ENCODE measurements at places on chromosomes 2 and 18.

DNA sequence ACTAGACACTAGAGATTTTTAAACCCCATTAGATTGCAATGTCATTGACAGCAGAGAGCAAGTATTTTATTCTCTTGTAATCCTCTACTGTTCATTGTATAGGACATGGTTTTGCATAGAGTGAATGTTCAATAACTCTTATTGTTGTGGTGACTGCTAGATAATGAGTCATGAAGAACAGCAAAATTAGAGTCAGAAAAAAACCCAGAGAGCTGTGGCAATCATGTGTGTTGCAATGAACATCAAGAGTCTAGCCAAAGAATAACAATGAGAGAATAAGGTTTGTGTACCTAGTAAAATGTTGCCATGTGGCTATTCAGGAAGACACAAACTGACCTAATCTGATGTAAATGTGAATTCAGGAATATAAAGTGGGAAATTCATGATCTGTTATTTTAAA, 684.0 kb downstream of the DSC3 start:
- DNase-seq, result peak; percentile 31

DNA sequence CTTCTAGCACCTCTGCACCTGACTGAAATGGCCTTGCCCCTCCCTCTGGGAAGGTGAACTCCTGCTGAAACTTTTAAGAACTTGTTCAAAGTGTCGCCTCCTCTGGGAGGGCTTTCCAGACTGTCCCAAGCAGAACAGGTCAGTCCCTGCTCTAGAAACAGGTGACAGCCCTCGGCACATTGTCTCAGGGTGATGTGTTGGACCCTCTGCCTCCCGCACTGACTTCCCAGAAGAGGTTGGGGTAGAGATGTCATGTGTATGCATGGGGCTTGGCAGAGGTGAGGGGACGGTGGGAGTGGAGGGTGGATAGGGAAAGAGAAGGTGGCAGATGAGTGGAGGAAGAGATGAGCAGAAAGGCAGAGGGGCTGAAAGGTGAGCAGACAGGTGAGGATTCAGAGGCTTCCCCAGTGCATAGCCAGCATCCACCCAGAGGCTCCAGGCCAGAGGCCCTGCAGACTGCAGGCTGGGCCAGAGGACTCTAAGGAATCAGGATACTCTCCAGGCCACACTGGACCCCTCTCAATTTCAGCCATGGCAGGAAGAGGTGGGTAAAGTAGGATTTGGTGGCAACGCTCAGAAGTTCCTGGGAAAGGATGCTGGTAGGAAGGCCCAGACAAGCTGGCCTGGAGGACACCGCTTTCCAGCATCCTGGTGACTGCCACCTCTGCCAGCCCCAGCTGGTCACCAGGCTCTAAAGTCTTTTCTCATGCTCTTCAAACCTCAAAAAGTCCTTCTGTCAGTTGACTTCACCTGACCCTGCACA, 24.8 kb upstream of the TNS1 start:
- no peak for DNase-seq

- DNase-seq, result no peak
Measured at GRCh38 chr2:62263076-62263715, 67.3 kb downstream of the B3GNT2 start.

DNA sequence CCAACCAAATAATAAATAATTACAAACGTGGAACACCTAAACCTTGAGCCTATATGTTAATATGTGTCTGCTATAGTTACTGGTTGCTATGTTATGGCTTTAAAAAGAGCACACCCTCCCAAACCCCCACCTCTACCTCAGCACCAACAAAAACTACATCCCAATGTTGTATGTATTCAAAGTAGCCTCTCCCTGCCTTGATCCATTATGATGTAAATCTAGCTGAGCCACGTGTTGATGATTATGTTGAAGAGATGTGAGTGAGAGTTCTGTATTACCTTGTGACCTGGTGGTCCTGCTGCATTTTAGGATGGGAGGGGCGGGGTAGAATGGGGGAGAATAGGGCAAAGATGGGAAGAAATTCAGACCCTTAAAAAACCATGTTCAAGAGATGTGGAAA, 4.8 kb downstream of the MFSD6 start:
- no peak for DNase-seq

GRCh38 chr2:42809819-42810120, 17.4 kb upstream of the HAAO start:
- DNase-seq, result peak; percentile 88

DNA sequence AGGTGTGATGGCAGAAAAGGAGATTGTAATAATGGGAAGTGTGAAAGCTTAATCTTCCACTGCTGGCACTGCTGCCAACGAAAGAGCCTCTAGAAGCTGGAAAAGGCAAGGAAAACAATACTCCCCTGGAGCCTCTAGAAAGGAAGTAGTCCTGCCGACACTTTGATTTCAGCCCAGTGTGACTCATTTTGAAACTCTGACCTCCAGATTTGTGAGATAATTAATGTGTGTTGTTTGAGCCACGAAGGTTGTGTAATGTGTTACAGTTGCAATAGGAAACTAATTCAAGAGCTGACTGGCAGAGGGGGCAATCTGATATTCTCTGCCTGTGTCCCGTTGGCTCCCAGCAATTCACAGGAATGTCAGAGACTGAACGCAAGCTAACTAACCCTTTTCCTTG, 219.2 kb upstream of the UBE2E3 start:
- DNase-seq, result no peak

DNA sequence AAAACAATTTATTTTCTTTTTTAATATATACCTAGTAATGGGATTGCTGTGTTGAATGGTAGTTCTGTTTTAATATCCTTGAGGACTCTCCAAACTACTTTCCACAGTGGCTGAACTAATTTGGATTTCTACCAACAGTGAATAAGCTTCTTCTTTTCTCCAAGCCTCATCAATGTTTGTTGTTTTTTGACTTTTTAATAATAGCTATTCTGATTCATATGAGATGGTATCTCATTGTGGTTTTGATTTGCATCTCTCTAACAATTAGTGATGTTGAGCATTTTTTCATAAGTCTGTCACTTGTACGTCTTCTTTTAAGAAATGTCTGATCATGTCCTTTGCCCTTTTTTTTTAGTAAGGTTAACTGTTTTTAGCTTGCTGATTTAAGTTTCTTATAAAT, 863.3 kb downstream of the CNTNAP5 start:
- no peak for DNase-seq

GRCh38 chr2:128263902-128264331, 54.8 kb downstream of the HS6ST1 start:
- DNase-seq, result no peak

DNA sequence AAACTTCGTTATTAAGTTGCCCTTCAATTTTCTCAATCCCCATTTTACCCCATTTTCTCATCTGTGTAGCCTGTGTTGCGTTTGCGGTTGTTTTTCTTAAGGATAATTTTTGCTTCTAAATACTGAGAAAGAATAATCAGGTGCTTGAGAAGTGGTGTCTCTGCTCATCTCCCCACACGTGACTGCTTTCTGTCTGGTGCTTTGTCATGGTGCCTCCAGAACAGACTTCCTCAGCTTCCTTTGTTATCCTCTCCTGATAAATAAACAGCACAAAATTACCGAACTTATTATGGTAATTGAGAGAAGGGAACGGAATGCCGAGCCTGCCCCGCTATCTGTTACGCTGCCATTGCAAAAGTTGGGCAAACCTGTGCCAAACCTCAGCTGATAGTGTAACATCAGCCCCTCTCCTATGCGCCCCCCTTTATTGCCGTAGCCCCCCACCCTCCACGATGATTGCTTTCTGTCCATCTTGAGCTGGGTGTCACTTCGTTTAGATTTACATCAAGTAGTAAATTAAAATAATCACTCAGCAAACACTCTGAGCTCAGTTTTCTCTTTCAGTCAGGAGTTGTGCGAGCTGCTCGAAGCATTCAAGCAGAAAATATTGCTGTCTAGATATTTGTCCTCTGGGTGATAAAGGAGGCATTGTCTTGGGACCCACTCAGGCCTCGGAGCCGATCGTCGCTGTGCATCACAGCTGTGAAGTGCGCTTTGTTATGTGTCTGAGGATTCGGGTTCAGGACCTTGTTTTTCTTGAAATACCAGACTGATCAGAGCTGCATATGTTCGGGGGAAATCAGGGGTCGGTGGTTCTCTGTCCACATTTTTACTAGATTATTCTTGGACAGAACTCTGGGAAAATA, 1008.5 kb upstream of the FANCL start:
- DNase-seq, result peak; percentile 70

DNA sequence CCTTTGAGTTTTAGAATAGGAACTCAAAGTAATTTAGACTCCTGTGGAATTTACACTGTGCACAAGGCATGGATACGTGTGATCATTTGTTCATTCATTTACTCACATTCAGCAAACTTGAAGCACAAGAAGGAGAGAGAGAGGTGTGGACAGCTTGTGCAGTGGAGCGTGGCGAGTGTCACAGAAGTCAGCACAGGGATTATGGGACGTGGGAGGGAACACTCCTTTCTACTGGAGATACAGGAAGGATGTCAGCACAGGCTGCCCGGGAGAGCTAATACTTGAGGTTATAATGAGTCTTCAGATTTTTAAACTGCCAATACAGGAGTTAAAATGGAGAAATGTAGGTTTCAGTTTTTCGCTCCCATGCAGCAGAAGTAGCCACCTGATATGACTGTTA, 7.0 kb downstream of the FAM228A start:
- DNase-seq, result no peak
